ENCODE measurements at places on chromosomes 3 and 15.

- H3K4me3 ChIP-seq = no peak overlapping the region
- DNase-seq = no peak
- H3K4me1 ChIP-seq = peaks cover 39% of the 10 kb centered on the region
- no peaks in the 10 kb centered on the region for H3K36me3 ChIP-seq
- H3K27me3 ChIP-seq = no peaks in the 10 kb centered on the region
- no peak overlapping the region for H3K27ac ChIP-seq
These were observed 5.0 kb upstream of the IL17RC start for GRCh38 chr3:9911863-9912262.

DNA sequence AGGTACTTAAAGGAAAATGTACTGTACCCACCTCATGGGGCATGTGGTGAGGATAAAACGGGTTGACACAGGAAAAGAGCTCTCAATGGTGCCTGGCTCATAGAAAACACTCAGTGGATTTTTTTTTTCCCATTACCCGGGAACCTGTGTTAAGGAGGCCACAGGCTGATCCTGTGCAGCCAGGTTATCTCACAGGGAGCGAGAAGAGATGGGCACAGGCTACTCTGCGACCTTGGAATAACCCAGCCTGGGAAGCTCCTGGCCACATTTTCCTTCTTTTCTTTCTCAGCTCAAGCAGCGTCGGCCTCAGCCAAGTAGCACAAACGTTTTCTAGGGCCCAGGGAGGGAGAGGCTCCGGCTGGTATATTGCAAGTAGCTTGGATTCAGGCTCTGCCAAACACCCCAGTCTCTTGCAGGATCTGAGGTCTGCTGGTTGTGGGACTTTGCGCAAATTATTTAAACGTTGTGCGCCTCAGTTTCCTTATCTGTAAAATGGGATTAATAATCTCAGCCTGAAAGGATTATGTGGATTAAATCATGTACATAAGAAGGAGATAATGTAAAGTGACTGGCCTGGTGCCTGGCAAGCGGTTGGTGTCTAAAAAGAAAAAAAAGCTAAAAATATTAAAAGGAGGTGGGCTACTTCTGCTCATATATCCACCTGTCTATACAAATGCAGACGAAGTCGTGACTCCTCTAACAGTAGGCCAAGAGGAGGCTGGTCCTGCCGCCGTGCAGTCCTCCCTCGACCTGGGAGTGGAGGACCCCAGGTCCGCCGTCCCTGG is 2.2 kb downstream of the FURIN start:
- peaks cover under 1% of the 10 kb centered on the region for H3K36me3 ChIP-seq
- no peak overlapping the region for H3K27ac ChIP-seq
- H3K4me1 ChIP-seq = peaks cover 46% of the 10 kb centered on the region
- DNase-seq = no peak
- H3K4me3 ChIP-seq = peak overlapping the region; percentile 67
- H3K27me3 ChIP-seq = no peaks in the 10 kb centered on the region

DNA sequence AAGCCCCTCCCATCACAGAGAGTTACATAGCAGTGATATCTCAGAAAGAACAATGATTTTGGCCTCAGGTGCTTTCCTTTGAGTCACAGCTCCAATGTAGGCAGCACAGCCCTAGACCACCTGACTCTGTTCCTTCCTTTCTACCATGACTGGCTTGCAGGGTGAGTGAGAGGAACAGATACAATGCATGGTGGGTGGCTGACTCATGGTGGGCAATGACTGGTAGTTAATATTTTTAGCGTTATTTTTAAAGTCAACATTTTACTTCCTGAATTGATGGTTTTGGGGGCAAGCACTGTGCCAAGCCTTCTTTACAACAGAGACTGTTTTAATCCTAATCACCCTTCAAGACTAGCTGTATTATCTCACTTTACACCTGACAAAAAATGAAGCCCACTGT is 32.8 kb upstream of the ST3GAL6 start:
- H3K4me3 ChIP-seq = no peak overlapping the region
- peaks cover 53% of the 10 kb centered on the region for H3K27me3 ChIP-seq
- no peaks in the 10 kb centered on the region for H3K36me3 ChIP-seq
- DNase-seq = no peak
- peaks cover 21% of the 10 kb centered on the region for H3K4me1 ChIP-seq

DNA sequence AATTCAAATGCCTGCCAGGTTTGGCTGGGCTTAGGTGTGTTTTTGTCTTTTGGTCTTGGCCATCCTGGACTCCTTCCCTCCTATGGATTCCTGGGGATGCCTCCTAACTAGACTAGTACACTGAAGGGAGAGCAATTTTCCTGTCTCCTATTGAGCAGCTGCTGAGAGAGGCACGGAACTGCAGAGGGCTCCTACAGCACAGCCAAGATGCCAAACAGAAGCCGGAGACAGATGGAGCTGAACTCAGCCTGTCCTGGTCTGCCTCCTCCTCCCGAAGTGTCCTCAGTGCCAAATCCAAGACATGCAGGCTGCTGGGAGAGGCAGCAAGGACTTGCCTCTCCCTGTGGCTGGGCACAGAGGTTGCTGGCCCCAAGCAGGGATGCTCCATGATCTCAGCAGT is 256.6 kb upstream of the PROK2 start:
- H3K4me3 ChIP-seq = no peak overlapping the region
- H3K27me3 ChIP-seq = peaks cover 5% of the 10 kb centered on the region
- no peak for DNase-seq
- H3K27ac ChIP-seq = no peak overlapping the region

DNA sequence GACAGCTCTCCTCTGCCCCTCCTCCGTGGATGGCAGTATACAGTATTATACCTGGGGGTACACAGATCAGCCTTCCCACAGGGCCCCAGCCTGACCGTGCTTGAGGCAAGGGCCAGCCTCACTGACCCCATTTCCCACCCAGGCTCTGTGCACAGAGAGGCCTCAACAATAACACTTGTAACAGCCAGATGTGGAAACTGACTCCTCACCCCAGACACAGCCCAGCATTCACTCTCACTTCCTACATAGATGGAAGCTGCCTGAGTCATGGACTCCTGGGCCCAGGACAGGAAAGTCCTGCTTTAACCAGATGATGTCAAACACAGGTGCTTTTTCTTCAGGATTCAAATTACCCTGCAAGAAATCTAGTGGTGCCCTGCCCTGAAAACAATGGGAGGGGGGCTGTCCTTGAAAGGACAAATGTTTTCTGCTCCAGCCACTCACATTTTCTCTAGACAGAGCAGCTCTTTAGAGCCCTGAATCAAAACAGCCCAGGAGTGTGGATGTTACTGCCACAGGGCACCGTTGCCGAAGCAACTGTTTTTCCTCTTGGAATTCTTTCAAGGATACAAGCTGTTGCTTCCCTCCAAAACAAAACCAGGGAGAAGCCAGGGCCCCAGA is 16.4 kb downstream of the CCDC12 start:
- H3K36me3 ChIP-seq = peaks cover 13% of the 10 kb centered on the region
- no peaks in the 10 kb centered on the region for H3K27me3 ChIP-seq
- DNase-seq = no peak
- H3K4me3 ChIP-seq = no peak overlapping the region
- H3K27ac ChIP-seq = no peak overlapping the region

DNA sequence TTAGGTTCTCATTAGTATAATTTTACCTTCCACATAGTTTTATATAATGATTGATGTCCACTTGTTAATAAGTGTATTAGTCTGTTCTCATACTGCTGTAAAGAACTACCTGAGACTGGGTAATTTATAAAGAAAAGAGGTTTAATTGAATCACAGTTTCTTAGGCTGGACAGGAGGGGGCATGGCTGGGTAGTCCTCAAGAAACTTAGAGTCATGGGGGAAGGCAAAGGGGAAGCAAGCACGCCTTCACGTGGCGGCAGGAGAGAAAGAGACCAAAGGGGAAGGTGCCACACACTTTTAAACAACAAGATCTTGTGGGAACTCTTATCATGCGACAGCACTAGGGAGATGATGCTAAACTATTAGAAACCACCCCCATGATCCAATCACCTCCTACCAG is 19.2 kb downstream of the DZIP3 start:
- H3K27ac ChIP-seq = no peak overlapping the region
- no peak overlapping the region for H3K4me3 ChIP-seq
- peaks cover 11% of the 10 kb centered on the region for H3K4me1 ChIP-seq
- no peak for DNase-seq
- H3K36me3 ChIP-seq = peaks cover 3% of the 10 kb centered on the region

DNA sequence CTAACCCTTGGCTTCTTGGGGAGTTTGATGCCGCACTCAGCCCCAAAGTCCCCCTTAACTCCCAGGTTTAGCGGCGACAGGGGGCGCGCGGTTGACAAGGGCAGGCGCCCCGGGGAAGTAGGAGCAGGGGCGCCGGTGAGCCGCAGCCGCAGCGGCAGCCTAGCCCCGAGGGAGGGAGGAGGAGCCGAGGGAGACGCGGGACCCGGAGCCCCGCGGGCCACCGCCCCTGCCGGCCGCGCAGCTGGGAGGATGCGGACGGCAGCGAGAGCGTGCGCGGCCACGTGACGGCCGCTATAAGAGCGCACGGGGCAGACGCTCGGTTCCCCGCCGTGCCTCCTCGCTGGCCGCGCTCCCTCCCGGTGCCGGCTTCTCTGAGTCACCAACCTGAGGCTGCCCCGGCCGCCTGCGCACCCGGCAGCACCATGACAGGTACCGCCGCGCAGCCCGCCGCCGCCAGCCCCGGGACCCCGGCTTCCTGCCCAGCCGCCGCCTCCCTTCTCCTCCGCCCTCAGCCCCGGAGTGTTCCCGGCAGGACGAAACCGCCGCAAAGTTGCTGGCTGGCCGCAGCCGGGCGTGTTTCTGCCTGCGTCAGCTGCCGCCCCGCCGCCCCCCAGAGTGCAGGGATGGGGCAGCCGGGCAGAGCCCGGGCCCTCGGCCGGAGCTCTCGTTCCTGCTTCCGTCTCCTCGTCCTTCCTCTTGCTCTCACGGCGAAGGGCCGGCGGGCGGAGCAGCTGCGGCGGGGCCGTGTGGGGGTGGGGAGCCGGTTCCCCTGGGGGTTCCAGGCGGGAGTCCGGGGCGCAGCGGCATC is at the start of gene GYG1:
Gene GYG1, plus strand, starts transcription at position 322 of the 808 bp plus-strand sequence. Its CDS starts 101 bp downstream, at position 423.
- H3K36me3 ChIP-seq = peaks cover 21% of the 10 kb centered on the region
- peak; percentile 87 for DNase-seq
- H3K27me3 ChIP-seq = no peaks in the 10 kb centered on the region
- peak within 1 kb of the TSS; percentile 55 for H3K27ac ChIP-seq
- H3K4me1 ChIP-seq = peaks cover 22% of the 10 kb centered on the region
- peak within 1 kb of the TSS; percentile 60 for H3K4me3 ChIP-seq

- H3K36me3 ChIP-seq = peaks cover 22% of the 10 kb centered on the region
- H3K4me3 ChIP-seq = no peak overlapping the region
- DNase-seq = no peak
- H3K4me1 ChIP-seq = peaks cover 52% of the 10 kb centered on the region
- no peaks in the 10 kb centered on the region for H3K27me3 ChIP-seq
These were observed 3.6 kb downstream of the MESD start for GRCh38 chr15:80985981-80986380.

Measured in CD4-positive, alpha-beta T cell (primary cell).